Fibroblast of pulmonary artery (primary cell): ENCODE measurements at places on chromosomes 6 and 20.

- no peak for DNase-seq
These were observed 174.6 kb downstream of the GMPR start for GRCh38 chr6:16412982-16413381.

DNA sequence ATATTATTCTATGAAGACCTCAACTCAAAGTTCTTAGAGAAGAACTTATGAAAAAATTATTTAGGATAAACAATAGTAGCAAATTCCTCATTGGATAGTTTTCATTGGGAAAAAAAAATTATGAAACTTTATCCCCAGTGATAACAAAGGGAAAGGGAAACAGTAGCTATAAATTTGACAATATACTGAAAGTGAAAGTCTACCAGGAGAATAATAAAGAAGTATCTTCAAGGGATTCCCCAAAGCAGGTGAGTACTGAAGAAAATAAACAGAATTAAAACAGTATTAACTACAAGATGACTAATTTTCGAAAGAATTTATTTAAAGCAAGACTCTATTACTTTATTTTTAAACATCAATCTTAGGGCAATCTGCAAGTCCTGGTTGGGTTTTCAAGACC is 56.4 kb downstream of the REPS1 start:
- no peak for DNase-seq

DNA sequence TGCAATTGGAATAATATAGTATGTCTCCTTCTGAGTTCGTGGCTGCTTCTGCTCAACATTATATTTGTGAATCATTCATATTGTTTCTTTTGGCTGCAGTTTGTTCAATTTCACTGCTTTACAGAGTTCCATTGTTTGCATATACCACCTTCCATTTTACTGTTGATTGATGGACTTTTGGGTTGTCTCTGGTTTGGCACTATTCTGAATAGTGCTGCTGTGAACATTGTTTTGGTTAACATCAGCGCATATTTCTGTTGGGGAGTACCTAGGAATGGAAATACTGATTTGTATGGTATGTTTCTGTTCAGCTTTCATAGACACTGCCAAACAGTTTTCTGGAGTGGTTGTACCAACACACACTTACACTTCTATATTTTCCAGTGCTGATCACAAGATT is 46.9 kb downstream of the UST start:
- DNase-seq = no peak

- DNase-seq = peak; percentile 13
These were observed 21.0 kb downstream of the C6orf89 start for GRCh38 chr6:36906539-36907325.

DNA sequence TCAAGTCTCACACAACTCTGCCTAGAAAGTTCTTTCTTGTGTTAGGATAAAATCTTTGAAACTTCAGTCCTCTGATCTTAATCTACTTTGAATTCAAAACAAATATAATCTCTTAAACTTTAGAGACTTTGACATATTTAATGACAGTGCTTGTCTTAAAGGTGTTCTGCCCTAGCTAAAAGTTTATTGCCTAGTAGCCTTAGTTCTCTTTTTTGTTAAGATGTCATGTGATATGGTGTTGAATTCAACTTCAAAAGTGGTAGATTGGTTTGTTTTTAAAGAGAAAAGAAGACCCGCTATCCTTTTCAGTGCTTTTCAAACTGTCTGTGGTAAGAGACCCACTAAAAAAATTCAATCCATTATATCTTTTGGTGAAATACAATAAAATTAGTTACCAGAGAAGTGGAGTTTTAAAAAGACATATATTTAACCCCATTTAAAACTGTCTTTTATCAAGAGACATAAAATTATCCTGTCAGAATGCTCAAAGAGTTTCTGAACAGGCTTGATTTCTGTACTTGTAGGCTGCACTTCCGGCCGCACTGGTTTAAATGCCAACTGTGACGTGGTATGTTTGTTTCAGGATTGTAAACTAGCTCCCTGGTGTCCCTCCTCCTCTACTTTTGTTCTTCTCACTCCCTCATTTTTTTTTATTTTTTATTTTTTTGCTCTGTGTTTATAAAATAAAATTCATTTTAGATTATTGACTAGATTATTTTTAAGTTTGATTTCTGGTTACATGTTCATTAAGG is 76.5 kb downstream of the QKI start:
- DNase-seq = peak; percentile 59

DNA sequence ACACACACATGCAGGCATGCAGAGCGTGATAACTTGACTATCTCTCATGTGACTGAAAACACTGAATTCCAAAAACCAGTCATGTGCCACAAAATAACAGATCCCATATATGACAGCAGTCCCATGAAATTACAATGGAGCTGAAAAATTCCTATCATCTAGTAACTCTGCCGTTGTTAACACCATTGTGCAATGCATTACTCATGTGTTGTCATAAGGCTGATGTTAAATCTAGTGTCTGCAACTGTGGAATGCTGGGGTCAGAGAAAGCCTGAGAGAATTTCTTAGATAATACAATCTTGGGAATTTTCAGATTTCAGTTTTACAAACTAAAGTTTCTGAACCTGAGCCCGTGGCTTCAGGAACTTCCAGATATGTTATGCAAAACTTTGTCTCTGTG is 70.2 kb downstream of the LYRM4 start:
- peak; percentile 99 for DNase-seq

DNA sequence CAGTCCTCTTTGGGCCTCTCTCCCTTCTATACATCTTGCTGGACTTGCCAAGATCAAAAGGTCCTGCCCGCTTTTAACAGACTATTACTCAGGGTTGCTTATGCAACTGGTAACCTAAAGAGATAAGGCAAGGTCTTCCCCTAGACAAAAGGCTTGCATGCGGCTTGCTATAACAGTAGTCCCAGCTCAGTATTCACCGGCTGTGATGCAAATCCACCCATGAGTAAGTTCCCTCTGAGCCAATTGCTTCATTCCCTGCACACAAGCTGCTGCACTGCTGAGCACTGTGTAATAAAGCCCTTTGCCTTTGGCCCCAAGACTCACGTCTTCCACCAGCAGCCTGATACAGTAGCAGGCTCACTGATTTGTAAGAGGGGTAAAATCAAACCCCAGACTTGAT is 363.8 kb downstream of the PRKN start:
- peak; percentile 13 for DNase-seq

- DNase-seq = peak; percentile 39
These were observed 2.0 kb downstream of the SOX4 start for GRCh38 chr6:21595285-21596144.

- peak; percentile 29 for DNase-seq
These were observed 354.2 kb upstream of the SULF2 start for GRCh38 chr20:48139262-48140041.

DNA sequence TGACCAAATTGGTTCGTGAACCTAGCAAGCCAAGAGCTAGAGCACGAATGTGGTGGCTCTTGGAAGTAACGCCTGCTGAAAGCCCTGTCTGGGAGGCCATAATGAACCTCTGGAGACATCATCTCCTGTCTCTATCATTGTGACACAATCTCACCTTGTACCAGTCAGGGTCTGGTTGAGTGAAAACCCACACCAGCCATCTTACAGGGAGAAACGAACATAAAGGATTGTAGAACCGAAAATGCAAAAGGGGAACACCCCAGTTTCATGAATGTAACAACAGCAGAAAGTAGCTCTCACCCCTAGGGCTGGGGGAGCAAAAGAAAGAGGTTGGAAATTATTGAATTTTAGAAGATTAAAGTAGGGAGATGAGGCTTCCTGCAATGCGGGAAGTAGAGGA is 50.9 kb upstream of the TAB2 start:
- DNase-seq = no peak

DNA sequence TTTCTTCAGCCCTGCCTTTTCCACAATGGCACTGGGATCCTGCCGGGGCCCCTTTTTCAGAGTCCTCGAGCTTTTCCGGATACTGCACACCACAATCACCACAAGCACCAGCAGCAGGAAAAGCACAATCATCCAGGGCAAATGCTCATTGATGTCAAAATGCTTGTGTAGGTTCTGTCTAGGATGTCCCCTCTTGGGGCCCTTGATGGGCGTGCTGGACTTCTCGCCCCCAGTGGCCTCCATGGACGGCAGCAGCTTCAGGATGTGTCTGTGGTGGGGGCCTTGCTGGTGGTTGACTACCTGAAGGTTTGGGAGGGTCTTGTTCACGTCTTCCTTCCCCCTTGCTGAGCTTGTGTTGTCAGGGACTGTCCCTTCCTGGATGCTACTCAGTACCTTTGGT is 25.7 kb downstream of the TNFRSF21 start:
- no peak for DNase-seq

DNA sequence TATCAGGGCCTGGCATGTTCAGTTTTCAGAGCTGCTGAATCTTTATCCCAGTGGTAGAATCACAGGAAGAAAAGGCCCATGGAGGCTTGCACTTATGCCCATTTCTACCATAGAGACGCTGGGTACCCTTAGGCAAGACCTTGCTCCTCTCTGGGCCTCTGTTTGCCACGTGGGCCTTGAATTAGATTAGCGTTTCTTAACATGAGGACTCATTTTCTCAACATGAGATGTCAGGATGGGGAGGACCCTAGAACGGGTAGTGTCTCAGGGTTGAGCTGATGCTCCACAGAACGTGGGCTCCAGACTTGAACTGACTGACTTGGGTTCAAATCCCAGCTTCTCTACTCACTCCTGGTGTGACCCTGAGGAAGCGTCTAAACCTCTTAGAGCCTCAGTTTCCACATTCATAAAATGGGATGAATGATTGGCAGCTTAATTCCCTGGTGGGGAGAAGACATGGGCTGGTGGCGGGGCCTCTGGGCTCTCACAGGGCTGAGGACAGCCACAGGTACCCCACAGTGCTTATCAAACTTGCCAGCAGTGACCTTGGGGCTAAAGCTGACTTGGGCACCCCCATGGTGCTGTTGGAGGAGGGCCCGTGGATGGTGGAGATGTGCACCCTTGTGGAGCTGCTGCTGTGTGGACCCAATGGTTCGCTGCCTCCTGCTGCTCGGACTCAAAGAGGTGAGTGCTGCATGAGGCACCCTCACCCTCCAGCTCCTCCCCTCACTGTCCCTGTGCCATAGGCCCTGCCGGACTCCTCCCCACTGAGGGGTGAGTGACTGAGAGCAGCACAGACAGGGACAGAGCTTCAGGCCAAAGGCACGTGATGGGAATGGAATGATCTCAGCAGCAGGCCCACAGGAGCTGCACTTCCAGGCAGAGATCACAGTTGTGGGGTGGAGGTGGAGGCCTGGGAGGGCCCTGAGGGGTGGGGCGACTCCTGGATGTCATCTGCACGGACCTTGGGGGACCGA is 28.2 kb downstream of the SUN5 start:
- no peak for DNase-seq

DNA sequence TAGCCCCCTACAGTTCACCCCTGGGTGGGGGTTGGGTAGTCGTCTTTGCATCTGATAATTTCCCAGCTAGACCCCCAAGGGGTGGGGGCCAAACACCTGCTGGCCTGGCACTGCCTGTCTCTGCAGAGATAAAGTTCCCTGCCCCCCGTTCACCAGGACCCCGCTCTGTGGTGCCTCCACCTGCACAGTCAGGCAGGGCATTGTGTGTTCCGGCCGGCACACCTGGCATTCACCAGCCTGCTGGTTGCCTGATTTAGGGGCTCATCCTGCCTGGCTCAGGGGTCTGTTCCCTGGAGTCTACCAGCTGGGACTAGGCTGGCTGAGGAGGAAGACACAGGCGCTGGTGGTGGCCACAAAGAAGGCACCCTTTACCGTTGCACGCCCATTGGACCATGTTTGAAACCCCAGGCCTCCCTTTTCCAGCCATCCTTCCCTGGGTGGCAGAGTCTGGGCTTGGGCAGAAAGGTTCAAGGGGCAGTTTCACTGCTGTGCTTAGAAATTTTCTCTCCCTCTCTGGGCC is 30.8 kb upstream of the SCRT2 start:
- DNase-seq = no peak

DNA sequence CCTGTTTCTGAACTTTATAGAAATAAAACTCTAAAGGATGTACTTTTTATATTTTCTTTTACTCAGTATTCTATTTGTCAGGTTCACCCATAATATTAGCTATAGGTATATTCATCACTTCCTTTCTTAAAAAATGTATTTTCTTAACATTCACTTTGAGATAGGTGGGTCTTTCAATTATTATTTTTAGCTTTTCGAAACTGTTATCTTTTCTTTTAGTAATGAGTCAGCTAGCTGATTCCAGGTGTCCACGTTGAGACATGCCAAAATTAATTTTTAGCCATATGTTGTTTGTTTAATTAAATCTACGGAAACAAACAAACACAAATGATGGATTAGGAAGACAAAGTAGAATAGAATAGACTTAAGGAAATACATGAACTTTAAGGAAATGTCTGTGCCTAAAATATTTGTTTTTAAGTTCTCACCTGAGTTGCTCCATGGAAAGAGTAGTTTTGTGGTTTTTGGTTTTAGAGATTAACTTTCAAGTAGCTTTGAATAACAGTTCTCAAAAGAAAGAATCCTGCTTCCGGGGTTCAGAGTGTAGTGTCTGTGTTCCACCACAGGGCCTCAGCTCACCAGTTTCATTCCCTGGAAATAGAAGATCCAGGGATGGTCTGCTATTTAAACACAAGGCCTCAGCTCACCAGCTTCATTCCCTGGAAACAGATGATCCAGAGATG is 435.0 kb downstream of the HAO1 start:
- DNase-seq = no peak

- DNase-seq = no peak
These were observed 4.0 kb downstream of the QKI start for GRCh38 chr6:163418311-163419029.

DNA sequence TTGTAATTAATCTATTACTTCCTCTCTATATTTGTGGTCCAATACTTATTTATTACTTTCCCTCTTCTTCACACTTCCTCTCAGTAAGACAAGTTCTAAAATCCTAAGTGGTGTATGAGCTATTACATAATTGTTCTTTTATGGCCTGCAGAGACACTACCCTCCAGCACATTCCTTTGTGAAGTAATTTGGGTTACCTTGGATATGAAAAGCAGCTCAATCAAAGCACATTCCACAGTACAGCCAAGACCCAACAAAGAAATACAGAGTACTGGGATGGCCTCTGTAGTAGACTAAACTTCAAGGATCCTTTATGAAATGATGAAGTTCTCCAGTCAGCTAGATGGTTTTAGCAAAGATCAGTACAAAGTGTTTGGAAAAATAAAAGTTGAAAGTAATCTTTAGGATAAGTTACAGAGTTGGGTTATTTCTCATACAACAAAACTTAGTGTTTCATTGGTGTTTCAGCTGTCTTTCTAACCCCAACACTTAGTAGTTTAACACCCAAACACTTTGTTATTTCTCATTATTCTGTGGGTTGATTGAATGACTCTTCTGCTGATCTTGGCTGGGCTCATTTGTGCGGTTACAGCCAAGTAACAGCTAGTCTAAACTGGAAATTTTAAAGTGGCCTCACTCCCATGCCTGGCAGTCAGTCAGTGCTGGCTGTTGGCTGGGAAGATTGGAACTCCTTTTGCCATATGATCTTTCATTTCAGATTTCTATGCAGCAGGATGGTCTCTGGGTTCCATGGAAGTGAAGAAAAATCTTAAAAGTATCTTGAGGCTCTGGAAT is 161.5 kb upstream of the POU3F2 start:
- DNase-seq = no peak

- DNase-seq = no peak
These were observed 258.0 kb downstream of the ATXN1 start for GRCh38 chr6:16503241-16503775.
